ENCODE measurements at places on chromosomes 1 and 21.

DNA sequence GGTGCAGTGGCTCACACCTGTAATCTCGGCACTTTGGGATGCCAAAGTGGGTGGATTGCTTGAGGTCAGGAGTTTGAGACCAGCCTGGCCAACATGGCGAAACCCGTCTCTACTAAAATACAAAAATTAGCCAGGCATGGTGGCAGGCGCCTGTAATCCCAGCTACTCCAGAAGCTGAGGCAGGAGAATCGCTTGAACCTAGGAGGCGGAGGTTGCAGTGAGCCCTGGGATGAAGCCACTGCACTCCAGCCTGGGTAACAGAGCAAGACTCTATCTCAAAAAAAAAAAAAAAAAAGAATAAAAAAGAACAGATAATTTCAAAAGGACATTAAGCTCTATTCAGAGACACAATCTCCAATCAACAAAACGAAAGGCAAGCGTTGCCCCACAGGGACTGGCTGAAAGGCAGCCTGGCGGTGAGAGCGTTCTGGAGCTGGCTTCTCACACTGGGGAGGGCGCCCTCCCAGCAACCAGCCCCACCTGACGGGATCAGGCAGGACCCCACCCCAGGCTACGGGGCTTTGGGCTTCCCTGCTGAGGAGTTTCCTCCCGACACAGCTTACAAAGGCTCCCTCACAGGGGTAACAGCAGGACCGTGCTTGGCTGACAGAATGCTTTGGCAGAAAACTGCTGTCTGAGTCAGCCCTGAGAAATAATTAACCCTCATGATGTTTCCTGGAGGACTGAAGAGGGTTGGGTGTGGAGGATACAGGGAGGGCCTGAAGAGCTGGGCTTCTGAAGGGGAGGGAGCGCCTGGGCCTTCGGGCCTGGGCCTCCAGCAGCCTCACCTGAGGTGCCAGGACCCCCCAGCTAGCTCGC, 31.1 kb upstream of the SRP9 start:
- DNase-seq: no peak

DNA sequence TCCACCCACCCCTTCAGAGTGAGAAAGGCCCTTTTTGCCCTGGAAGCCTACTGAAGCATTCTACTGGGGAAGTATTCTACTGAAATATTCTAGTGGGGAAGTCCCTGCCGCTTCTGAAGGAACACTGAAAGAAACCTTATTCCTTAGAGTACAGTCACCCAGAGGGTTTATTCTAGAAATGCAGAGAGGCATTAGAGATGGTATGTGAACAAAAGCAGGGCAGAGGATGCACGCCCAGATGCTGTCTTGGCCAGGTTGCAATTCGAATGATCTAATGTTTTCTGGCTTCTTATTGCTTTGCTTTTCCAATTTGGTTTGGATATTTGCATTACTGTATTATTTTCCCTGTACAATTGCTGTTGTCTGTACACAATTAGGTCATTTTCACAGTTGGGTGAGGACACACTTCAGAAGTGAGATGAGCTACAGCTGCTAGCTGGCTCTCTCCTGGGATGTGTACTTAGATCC, 37.1 kb downstream of the CCN1 start:
- DNase-seq: no peak

DNA sequence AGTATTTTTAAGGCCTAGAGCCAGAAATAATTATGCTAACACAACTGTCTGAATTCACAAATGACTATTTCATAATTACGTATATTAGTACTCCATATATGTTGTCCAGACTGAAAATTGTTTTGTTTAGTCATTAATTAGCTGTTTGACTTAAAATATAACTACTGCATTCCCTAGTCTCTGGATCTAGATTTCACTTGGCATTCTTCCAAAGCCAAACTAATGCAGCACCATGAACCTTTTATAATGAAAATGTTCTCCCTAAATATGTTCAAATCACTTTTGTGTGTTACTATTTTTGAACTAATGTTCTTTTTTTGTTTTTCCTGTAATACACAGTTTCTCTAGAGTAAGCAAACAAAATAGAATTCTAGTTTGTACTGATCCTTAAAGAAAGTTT, 46.1 kb downstream of the CAMTA1 start:
- no peak for DNase-seq

DNA sequence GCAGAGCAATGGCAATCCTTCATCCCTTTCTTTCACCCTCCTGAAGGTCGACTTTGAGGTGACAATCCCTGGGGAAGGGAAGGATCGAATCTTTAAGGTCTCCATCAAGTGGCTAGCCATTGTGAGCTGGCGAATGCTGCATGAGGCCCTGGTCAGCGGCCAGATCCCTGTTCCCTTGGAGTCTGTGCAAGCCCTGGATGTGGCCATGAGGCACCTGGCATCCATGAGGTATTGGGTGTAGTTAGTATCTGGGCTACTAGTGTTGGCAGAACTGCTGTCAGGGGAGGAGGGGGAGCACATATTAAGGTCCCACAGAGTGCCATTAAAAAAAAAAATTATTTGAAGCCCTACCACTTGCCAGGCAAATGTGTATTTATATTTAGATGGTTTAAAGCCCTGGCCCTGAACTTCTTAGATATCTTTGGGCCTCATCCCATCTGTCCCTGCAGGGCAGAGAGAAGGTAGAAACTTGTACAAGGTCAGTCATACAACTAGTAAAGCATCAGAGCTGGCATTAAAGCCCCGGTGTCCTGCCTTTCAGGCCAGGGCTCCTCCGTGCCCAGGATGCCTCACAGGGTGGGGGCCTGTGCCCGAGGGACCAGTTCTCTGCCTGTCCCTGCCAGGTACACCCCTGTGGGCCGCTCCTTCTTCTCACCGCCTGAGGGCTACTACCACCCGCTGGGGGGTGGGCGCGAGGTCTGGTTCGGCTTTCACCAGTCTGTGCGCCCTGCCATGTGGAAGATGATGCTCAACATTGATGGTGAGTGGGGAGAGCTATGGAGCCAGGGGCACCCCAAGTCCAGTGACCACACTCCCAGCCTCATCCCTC, 10.3 kb downstream of the AGO1 start:
- no peak for DNase-seq

- no peak for DNase-seq
Observed at GRCh38 chr1:101073836-101074235, 48.3 kb upstream of the DPH5 start.
